ENCODE measurements at places on chromosomes 11 and 22. TPM values are rescaled to one million over a fixed set of nuclear protein-coding genes. Genes with fewer than 3 reads are reported as not detected.

The OR2D2 gene
- total RNA-seq: not detected

DNA sequence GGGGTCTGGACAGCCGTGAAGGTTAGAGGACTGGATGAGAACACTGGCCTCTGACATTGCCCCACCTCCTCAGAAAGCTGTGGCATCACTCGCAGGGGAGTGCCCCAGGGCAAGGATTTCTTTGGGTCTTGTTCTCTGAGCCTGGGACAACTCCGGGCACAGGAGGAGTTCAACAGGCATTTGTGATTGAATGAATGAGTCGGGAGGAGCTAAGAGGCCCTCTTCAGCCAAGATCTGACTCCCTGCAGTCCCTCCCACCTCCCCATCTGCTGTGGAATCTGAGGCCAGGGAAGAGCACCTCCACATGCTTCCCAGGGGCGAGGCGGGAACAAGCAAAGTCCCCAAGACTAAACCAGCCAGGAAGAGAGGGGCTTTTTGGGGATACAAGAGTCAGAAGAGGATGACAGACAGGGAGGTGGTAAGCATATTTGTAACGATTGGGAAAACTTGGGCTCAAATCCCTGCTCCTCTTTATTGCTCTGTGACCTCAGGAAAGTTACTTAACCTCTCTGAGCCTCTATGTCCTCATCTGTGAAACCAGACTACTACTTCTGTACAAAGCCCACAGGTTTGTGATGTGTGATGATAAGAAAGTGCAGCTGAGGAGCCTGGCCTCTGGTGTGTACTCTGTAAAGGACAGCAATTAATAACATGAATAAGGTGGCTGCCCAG is 6.4 kb downstream of the TP53I11 start:
- DNase-seq: no peak

- no peak for DNase-seq
These were observed 53.7 kb downstream of the RDX start for GRCh38 chr11:110242746-110243145.

The OR51B4 gene
- not detected for total RNA-seq

GRCh38 chr22:43310311-43310710 is 32.9 kb downstream of the SCUBE1 start:
- DNase-seq: no peak

DNA sequence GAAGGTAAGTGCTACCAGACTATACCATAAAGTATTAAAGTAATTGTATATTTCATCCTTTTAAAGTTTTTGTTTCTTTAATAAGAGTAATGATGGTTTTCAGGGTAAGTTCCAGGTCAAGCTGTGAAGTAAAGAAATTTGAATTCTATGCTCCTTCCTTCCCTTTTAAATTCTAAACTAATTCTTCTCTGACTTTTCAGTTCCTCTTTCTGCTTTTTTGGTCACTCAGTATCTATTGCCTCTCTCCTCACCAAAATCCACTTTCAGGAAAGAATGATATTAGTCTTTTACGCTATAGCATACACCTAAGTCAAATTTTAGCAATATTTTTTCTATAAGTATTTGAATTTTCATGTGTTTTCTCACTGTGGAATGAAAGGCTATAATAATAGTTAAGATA is 8.2 kb downstream of the MMP8 start:
- no peak for DNase-seq

The TREH gene
- total RNA-seq: not detected

- no peak for DNase-seq
These were observed 74.9 kb downstream of the DYNC2H1 start for GRCh38 chr11:103183981-103184611.

GRCh38 chr22:41367039-41367679 is 14.6 kb upstream of the TEF start:
- DNase-seq: peak; percentile 71

The DBX1 gene
- total RNA-seq: not detected

DNA sequence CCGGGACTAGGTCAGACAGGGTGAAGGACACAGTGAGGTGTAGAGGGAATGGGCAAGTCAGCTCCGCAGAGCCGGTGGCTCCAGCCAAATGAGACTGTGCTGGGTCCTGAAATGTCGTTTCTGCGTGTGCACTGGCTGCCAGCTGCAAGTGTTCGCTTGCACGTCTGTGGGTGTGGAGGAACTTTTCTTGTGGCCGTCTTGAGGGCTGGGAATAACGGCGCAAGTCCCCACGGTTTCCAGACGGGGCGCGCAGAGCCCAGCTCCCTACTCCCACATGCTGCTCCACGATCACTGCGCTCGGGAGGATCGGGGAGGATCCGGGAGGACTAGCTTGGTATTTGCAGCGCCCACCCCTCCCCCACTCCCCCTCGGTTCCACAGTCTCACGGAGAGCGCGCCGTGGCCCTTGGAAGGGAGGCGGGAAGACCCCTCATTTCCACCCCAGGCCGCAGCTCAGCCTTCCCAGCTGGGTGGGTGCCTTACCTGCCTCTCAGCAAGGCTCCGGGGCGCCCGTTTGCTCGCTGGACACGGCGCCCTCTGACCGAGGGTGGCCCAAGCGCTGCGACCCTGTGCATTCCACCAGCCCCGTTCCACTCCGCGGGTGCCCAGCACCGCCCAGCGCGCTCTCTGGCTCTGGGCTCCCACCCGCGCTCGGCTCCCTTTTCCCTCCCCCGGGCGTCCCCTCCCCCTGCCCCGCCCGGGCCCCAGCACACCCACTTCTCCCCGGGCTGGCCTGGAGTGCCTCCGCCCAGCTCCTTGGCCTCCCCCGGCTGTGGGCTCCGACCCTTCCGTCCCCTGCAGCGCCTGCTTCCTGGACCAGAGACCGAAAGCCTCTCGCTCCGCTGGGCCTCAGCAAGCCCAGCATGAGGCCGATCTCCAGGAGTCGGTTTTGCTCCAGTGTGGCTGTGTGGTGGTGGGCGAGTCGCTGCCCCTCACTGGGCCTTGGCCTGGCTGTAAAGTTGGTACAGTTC is at the start of gene KCNE3:
TSS of gene KCNE3 (minus strand) at position 634 of the 970 bp plus-strand sequence. CDS start 9,986 bp downstream, outside the sequence.
- no peak for DNase-seq

DNA sequence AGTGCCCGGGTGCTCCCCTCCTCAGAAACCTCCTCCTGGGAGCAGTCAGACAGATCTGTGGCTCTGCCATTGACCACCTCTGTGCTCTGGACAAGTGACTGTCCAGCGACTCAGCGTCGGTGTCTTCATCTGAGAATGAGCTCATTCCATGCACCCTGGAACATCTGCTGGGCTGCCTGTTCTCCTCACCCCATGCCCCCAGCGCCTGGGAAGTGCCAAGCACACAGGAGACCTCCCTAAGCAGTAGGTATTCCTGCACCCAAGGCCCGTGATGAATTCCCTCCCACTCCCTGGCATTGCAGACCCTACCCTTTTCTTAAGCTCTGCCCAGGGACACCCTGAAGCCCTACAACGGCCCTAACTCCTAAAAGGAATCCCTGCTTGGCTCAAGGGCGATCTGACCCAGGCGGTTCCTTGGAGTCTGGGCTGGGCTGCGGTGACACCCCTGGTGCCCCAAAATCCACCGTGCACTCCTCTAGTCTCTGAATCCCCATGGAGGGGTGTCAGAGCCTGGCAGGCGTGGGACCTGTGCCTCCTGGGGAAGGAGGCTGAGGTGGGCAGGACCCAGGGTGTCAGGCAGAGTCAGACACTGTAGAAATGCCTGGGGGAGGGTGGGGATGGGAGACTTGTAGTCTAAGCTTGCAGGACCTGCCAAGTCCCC is 92.0 kb downstream of the CEP164 start:
- no peak for DNase-seq
